CD4-positive, alpha-beta T cell treated with Interleukin-15 for 1 hour (primary cell): ENCODE measurements at places on chromosomes 2 and 18.

DNA sequence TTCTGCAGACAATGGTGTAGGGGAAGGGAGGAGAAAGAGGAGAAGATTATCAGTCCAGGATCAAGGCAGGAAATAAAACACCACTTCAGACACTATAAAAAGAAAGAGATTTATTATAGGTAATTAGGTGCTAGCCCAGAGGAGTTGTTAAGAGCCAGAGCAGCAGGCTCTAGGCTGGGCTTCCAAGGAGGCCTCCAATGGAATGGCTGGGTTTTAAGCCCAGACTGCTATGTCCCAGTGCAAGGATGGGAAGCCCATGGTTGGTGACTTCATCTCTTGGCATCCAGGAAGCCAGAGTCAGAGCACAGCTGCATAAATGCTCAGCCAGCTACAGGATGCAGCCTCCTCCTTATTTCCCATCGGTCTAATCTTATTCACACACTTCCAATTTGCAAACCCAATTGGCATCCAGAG, 95.6 kb downstream of the LAMA3 start:
- DNase-seq = no peak

DNA sequence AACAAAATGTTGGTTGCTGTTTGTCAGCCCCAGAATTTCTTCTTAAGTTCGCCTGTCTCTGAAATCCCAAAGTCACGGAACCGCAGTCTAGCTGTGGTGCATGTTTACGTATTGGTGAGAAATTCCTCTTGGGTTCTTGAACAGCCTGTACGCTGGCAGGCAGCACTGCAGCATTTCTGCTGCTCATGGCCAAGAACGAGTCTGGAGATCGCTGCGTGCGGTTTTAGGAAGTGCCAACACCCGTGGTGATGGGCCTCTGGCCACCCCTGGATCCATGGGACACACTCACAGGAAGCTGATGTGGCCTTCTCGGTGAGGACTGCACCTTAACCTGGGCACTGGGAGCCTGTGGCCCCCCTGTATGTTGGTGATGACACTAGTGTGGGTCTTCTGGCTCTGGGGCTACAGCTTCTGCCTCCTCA, 23.7 kb downstream of the ASB1 start:
- DNase-seq = no peak

DNA sequence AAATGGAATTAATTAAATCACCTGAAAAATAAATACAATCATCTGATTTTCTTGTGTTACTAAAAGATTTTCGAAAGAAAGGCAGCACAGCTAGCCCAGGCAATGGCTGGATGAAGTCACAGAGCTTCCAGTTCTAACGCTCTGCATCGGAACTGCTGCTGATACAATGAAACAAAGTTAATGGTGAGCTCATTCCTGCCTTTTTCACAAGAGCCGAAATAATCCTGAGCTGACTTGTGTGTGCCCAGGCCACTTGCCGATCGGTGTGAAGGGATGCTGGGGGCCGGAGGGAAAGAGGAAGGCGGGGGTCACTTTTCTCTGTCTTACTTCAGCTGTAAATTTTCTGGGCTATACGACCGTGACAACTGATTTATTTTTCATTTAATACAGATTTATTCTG, 149.5 kb downstream of the INO80D start:
- DNase-seq = no peak

DNA sequence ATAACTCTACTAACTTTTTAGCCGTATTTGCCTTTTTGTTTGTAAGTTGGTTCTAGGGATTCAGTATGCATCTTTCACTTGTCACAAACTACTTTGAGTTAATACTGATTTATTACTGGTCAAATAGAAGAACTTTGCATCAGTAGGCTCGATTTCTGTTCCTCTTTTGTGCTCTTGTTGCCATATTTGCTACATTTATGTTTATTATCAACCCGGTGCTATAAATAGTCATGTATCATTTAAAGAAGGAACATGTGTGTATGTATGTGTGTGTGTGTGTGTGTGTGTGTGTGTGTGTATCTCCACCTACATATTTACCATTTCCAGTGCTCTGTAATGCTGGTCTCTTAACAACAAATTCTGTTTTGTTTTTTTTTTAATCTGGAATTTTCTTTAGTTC, 79.6 kb upstream of the B3GNT7 start:
- DNase-seq = no peak

- DNase-seq = no peak
Observed at GRCh38 chr2:206611191-206611590, 31.1 kb upstream of the FAM237A start.

GRCh38 chr2:159907909-159908308, 109.9 kb upstream of the CD302 start:
- DNase-seq = no peak

DNA sequence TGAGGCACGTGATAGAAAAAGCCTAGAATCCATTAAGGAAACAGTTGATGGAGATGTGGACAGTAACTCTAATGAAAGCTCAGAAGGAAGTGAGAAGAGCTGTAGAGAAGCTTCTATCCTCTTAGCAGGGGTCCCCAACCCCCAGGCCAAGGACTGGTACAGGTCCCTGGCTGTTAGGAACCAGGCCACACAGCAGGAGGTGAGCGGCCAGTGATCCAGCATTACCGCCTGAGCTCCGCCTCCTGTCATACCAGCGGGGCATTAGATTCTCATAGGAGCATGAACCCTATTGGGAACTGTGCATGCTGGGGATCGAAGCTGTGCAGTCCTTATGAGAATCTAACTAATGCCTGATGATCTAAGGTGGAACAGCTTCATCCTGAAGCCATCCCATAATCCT, 8.7 kb upstream of the IMP4 start:
- DNase-seq = no peak

DNA sequence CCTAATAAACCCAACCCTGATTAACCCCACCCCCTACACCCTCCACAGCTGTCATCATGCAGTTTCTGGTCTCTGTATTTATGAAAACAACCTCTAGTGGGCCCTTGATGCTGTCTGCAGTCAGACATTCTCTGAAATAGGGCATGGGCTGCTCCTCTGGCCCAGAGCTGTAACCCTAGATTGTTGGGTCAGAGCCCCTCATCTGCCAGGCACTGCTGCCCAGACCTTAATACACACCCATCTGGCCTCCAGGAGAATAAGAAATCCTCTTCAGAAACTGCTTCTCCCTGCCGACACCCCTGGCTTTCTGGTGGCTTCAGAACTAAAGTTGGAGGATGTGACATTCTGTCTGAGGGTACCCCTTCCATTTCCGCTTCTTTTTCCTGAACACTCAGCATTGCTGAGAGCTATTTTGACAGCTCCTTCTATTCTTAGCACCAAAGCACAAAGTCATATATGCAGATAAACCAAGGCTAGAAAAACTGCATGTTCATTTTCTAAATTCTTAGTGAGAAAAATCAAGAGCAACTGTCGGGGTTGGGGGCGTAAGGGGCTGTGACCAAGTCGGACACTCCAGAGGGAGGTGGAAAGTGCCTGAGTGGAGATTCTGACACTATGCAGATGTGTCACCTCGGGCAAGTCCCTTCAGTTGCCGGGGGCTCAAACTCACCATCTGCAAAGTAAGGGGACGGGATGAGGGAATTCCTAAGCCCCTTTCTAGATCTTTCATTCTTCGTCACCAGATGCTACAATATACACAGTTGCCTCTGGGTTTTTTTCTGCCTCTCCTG, 28.7 kb downstream of the SRSF7 start:
- no peak for DNase-seq

DNA sequence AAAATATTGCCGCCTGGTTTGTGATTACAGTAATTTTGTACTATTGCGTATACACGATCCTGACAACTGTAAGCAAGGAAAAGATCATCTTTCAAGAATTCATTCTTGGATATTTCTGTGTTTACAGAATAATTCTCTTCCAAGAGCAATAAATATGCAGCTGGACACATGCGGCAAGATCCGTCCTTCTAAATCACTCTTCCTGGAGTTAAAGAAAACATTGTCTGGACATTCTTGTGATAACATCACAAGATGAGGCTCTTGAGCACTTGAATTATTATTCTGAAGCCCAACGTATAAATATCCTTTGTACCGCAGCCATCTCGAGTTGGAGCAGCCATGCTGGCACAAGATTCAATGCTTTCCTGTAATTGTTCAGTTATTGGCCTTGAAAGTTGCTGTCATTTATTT, 9.9 kb downstream of the FHL2 start:
- no peak for DNase-seq

DNA sequence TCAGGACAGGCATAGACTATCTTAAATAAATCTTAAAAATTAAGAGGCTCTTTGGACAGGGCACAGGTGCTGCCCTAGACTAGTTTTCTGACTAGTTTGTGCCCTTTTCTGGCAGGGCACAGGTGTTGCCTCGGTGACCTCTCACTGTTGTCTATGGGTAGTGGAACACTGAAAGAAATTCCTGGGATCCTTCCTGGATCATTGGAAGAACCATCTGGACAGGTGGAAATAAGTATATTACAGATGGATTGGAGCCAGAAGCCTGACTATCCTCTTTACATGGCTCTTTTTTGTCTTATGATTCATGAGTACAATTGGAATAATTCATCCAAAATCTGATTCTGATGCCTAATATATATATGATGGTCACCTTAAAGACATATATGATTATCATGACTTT, 286.6 kb downstream of the RIT2 start:
- no peak for DNase-seq

DNA sequence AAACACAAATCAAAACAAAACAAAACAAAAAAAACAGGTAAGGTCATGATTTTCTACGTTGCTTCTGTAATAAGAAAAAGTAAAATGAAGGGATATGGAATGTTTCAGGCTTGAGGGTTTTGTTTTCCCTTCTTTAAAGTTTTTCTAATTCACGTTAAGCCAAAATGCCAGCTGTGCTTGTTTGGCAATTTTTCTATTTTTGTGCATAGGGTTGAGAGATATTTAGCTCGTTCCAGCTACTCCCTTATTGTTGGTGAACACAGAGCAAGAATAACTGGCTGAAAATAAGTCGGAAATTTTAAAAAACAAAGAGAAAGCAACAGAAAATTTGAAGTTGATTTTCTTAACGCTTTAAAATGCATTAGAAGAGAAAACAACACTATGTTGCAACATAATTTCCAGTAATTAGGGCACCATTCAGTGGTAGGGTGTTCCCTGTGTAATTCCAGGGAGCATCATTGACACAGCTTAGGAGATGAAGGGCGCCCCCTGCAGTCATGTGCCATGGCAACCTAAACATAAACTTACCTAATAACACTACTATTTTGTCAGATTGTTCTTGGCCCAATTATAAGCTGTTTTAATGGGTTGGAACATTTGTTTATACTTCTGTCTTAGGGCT, 99.5 kb downstream of the DTNA start:
- no peak for DNase-seq

- DNase-seq = no peak
Observed at GRCh38 chr2:105394951-105395611, 3.8 kb downstream of the FHL2 start.

- DNase-seq = no peak
Observed at GRCh38 chr2:161355106-161355505, 46.9 kb downstream of the PSMD14 start.

- DNase-seq = no peak
Observed at GRCh38 chr2:97669448-97669847, at the start of gene C2orf92. Gene C2orf92 (plus strand): TSS chr2:97669713. CDS start chr2:97669789, 76 bp downstream.

GRCh38 chr2:229350117-229350805, 79.2 kb upstream of the PID1 start:
- DNase-seq = no peak

DNA sequence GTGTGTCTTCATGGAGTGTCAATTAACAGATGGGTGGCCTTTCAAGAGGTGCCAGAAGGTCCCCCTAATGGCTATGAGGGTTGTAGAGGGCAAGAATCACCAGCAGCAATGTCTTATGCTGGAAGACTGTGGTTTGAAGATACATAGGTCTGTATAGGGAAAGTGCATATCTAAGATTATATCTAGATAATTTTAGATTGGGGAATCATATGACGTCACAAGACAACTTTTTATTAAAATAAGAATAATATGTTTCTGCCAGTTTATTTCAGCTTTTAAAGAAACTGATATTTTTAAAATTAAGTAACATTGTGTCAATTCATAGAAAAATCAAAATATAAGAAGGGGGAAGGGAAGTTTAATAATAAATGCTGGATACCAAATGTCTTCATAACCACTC, 162.3 kb downstream of the TTN start:
- no peak for DNase-seq

- peak; percentile 55 for DNase-seq
Observed at GRCh38 chr2:207164006-207164831, 1.5 kb downstream of the KLF7 start.

GRCh38 chr18:31610286-31611205, 18.9 kb downstream of the TTR start:
- DNase-seq = no peak

DNA sequence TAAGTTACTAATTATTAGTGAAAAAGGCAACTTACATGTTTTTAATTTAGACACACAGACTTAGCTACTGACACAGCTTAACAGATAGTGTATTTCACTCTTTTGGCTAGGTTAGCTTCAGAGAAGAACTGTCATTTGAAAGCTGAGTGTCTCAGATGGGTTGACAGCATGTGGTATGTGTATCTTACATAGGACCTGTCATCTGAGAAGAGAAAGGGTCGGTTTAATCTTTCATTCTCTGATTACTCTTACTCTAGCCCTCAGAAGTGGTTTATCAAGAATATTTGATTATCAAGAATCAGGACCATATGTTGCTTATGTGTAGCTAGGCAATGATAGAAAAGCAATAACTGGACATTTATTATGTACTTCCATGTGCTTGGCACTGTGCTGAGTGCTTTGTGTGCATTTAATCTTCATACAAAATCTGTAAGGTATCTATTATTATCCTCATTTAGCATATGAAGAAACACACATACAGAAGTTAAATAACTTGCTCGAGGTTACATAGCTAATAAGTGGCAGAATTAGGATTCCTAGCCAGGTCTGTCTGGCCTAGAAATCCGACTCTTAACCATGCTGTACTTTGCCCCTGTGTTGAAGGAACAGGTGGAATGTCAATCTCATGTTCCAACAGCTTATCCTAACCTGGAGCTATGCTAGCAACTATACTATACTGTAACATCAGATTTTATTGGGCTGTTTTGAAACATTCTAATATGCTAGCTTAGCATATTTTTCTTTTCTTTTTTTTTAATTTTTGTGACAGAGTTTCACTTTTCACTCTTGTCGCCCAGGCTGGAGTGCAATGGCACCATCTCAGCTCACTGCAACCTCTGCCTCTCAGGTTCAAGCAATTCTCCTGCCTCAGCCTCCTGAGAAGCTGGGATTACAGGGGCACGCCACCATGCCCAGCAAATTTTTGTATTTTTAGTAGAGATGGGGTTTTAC, 28.4 kb downstream of the CFLAR start:
- DNase-seq = no peak

DNA sequence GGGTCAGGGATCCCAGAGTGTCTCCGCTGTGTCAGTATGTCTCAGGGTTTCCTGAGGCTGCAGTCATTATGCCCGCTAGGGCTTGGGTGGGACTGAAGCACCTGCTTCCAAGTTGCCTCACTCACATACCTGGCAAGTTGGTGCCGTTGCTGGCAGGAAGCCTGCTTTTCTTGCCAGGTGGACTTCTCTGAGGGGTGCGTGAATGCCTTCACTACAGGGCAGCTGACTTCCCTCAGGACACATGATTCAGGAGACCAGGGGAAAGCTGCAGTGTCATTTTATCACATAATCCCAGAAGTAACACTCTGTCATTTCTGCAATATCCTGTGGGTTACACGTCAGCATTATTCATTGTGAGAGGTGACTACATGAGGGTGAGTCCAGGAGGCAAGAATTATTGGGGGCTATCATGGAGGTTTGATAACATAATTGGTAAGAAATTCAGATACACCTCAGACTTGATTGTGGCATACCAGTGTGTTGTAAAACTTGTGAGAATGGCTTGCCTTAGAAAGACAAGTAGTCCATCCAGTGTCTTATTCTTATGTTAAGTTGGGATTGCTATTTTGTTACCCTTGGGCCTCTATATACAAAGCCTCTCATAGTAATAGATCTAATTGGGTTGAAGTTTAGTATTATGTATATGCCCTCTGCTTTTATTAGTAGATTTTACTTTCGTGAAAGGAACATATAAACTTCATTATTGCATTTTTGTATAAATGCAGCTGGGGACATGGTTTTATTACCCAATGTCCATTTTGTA, 44.1 kb downstream of the NEDD4L start:
- no peak for DNase-seq
